ENCODE measurements at places on chromosomes 3 and 15.

GRCh38 chr15:71469413-71469812 lies 340.9 kb upstream of the NR2E3 start:
- no peak for DNase-seq

- DNase-seq = no peak
Observed at GRCh38 chr15:80404057-80404760, at the start of gene ARNT2. Gene ARNT2 (plus strand): TSS chr15:80404382. CDS start chr15:80404516, 134 bp downstream.

DNA sequence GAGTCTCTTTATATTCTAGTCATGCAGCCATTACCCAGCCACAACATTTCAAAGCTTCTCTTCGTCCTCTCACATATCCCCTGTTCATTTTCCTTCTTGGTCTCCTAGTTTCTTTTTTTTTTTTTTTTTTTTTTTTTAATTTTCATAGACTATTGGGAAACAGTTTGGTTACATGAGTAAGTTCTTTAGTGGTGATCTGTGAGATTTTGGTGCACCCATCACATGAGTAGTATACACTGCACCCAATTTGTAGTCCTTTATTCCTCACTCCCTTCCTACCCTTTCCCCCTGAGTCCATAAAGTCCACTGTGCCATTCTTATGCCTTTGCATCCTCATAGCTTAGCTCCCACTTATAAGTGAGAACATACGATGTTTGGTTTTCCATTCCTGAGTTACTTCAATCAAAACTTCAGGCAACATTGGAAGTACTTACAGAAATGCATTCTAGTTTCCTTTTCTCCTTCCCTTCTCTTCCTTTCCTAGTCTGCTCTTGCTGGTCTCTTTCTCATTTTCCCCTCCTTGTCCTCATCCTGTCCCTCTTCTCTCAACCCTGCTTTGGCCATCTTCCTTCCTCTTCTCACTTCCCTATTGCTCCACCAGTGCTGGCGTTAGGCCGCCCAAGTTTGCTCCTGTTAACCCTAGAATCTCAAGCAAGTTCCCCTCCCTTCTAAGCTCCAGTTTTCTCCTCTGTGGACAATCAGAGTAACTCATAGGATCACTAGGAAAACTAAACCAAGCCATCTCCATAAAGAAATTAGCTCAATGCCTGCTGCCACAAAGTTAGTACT lies 4.8 kb downstream of the ATP8B4 start:
- DNase-seq = no peak

DNA sequence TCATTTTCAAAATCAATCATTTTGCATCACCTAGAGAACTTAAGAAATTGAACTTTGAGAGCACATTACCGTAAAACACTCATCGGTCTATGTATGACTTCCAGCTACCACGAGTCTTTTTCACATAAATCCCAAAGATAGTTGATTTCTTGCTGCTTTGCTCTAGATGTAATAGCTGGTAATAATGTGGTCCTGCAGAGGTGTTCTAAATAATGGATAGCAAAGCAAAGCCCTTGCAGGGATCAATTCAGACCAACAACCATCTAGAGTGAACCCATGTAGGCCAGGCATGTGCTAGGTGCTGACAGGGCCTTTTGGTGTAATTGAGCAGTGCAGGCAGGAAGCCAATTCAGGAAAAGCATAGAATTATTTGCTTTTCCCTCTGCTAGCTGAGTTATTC lies 26.1 kb upstream of the C3orf80 start:
- DNase-seq = no peak

DNA sequence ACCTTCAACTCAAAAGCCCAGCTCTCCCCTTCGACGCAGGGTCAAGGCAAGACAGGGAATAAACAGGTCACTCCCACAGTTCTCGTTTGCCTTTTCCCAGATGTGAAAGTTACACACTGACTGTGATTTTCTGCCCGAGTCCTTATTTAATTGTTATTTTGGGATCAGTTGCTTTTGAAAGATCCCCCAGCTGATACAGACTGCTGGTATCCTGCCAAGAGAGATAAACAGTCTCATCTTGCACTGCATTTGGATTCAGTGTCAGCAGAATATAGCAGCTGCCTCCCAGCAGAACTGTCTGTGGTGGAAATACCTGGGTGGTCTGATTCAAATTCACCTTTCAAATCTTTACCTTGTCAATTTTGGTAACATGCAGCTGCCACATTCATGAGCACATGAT lies 56.0 kb upstream of the FAM3D start:
- DNase-seq = no peak

DNA sequence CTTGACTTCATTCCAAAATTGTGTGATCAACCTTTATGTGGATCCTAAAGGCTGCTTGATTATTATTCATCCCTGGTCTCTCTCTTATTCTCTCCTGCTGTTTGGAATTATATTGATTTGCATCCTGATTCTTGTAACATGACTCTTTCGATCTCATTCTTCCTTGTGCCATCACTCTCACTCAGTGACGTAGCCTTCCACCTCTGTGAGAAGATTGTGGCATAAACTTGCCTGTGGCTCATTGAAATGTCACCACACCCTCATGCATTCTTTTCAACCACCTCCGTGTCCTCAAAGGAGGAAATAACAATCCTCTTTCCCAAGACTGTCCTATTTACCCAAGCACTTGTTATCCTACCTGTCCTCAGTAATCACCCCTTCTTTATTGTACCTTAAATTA lies 41.3 kb upstream of the GCNT3 start:
- DNase-seq = no peak

GRCh38 chr3:121793078-121793477 lies 41.8 kb downstream of the IQCB1 start:
- DNase-seq = no peak

DNA sequence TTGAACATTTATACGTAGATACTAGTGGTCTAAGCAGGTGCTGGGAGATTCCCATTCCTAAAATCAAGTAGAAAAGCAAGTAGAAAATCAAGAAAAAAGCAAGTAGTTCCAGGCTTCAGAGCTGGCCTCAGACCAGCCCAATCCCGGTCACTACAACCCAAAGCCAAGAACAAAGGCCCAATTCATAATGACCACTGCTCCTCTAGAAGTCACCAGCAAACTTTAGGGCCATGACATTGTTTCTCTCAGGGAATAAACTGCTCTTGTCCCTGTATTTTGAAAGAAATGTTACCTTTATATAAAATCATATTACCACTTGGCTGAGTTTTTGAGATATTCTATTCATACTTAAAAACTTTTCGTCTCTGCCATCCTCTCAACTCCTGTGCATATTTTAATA lies 106.3 kb upstream of the IL12A start:
- no peak for DNase-seq

DNA sequence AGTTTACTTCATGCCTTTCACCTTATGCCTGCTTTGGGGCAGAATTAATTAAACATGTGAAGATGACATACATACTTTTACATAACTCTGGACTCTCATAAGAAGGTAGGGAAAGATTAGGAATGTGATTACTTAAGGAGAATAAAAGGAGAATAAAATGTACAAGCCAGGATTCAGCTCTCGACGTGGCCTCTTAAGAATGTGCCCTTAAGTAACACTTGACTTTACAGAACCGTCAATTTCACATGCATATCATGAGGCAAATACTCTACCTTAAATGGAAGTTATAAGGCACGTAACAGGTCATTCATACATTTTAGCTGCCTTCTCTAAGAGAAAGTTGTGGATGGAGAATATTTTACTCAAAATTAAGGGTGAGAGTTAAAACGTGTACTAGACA lies 263.7 kb upstream of the LMCD1 start:
- no peak for DNase-seq

DNA sequence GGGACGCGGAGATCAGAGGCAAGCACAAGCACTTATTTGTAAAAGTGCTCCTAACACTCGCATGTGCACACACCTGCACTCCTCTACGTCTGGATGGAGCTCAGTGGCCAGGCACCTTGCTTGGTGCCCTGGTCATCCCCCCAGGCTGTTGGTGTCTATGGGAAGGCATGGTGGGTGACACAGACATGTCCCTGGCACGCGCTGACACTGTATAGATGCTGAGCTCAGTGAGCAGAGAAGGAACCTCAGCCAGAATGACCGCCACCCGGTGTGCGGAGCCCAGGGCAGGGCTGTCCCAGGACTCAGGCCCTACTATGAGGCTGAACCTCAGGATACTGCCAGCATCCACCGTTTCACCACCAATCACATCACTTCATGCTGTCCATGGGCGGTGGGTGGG lies 64.5 kb downstream of the NIPA2 start:
- no peak for DNase-seq

GRCh38 chr3:354432-354831 lies 157.9 kb downstream of the CHL1 start:
- DNase-seq = peak; percentile 60

- no peak for DNase-seq
Observed at GRCh38 chr3:103459815-103460214, 1025.0 kb downstream of the ZPLD1 start.

DNA sequence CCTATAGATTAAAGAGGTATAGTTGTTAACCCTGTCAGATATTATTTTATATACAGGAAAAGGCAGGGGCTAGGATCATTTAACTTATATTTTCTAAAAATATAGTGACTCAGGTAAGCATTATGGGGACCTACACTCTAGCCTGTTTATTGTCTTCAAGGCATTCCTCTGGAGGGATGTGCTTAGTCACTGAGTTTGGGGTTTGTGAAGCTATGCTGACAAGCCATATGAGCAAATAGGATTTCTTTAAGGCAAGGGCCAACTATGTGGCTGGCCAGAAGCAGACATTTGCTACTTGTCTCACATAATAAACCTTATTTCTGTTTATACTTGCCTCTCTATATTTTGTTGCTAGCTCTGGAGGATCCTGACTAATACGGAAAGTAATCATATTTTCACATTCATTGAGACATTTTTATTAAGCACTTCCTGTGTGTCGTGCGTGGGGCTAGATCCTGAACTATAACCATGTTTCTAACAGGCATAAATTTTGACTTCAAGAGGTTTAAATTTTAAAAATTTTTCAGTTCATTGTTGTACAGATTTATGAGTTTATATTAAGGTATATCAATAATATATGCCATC lies 153.4 kb downstream of the OTOL1 start:
- DNase-seq = peak; percentile 34

- no peak for DNase-seq
Observed at GRCh38 chr3:11053926-11054503, 61.5 kb downstream of the SLC6A1 start.

DNA sequence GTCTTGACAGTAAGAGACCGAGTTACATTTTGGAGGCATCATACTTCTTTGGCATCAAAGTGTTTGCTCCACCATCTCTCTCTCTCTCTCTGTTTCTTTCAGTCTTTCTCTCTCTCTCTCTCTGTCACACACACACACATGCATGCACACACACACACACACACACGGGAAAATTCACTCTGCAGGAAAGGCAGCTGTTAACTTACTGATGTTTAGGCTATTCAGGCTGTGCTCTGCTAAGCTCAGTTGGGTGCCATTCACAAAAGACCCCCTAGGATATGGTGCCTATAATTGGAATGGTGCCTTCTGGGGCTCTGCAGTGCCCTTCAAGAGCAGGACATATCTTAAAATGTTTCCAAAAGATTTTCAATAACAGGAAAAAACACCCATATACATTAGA lies 78.2 kb downstream of the KCNH8 start:
- DNase-seq = no peak

GRCh38 chr3:5126586-5126985 lies 4.5 kb downstream of the ARL8B start:
- DNase-seq = no peak
